ENCODE measurements at places on chromosomes 11 and 22.

DNA sequence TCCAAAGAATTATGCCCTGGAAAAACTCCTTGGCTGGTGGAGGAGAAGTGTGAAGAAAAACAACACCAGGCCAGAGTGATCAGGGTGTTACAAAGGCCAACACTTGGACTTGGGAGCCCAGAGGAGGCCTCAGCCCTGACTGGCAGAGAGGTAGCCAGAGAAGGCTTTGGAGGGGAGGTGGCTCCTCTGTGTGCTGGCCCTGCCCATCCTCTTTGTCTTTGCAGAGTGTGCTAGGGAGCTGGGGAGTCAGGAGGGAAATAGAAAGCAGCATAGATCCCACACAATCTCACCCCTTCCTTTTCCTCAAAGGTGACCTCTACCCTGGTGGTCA, 12.0 kb upstream of the P2RY6 start:
- DNase-seq = no peak

- peak; percentile 56 for DNase-seq
These were observed 4.7 kb downstream of the BSX start for GRCh38 chr11:122976734-122977469.

DNA sequence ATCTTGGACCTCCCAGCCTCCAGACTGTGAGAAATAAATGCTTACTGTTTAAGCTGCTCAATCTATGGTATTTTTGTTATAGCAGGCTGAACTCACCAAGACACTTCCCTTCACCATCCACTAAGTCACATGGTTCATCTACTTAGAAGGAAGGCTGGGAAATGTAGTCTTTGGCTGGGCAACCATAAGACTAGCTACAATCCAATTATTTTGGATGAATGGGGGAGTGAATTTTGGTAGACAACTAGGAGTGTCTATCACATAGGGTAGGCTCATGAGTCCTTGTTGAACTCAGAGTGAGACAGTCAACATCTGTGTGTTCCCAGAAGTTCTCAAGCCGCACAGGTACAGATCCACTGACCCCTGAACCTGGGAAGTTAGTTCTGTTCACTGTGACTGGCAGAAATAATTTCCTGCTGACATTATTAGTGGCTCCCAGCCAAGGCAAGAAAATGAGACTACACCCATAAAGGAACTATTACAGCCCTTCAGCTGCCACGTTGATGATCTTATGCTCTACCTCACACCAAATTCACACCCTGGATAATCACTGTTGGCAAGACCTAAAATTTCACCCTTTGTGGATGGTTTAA, 3.1 kb upstream of the SLC35C1 start:
- no peak for DNase-seq

DNA sequence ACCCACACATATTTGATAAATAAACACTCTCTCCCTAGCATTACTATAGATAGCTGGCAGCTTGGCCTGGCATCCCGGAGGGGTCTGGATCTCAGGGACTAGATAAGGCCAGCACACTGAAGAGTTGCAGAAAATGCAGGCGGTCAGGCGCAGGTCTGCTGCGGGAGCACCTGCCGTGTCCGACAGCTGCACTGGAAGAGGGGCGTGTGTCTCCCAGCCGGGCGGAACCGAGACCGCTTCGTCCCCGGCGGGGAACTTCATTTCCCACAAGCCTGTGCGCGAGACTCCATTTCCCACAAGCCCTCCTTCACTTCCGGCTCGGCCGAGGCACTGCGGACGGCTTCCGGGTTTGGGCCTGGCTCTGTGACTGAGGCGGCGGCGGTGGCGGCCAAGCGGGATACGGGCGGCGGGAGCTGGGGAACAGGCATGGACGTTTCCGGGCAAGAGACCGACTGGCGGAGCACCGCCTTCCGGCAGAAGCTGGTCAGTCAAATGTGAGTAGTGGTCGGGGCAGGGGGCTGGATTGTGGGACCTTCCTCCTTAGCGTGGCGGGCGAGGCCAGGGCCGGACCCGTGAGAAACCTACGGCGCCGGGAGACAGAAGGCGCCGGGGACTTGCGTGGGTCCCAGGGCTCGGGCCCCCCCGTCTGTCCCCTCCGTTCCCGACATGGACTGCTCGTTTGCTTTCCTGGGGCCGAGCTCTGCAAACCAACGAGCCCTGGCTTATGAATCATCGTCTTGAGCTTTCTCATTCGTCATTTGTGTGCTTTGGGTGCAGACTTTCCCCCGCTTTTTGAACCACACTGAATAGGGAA, at the start of gene MED15:
Gene MED15 (plus strand): TSS at position 358 of the 814 bp plus-strand sequence. CDS start 69 bp downstream, at position 427.
- DNase-seq = peak; percentile 97

DNA sequence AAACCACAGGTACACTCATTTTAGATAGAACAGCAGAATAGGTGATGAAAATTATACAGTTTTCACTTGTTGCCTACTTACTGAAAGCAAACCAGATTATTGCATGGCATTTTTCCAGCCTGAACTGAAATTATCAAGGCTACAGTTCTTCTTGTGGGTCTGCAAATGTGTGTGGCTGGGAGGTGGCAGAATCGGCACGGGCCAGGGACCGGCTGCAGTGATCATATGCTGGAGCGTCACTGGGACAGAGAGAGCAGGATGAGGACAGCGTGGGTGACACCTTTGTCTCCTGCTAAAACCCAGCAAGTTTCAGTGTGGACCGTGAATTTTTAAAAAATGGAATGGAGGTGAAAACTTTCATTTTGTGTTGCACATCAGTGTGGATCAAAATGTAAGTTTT, 59.3 kb upstream of the PITPNB start:
- DNase-seq = no peak

- peak; percentile 81 for DNase-seq
These were observed 16.3 kb upstream of the CYP2R1 start for GRCh38 chr11:14908214-14908880.

- DNase-seq = no peak
These were observed 26.9 kb downstream of the BLID start for GRCh38 chr11:122089111-122089510.

GRCh38 chr11:134536219-134536618, 124.2 kb upstream of the B3GAT1 start:
- DNase-seq = no peak

- DNase-seq = no peak
These were observed 54.7 kb downstream of the ETS1 start for GRCh38 chr11:128532572-128533091.

DNA sequence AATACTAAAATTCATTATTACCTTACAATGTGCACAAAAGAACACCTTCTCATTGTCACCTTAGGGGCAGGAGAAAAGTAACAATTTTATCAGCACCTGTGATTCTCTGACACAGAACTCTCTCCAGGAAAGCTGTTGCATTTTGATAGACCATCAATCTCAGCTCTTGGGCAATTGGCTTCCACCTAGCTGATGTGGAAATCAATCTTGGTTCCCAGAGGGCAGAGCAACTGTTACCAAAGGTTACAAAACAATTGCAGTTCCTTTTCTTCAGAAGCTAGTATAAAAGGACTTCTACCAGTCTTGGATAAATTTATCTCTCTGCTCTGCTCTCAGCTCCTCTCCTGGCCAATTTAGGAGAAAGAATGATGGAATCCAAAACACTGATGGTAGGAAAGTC, 157.8 kb upstream of the DDI1 start:
- no peak for DNase-seq

- DNase-seq = peak; percentile 57
These were observed 2.6 kb upstream of the OR52W1 start for GRCh38 chr11:6196396-6196795.

DNA sequence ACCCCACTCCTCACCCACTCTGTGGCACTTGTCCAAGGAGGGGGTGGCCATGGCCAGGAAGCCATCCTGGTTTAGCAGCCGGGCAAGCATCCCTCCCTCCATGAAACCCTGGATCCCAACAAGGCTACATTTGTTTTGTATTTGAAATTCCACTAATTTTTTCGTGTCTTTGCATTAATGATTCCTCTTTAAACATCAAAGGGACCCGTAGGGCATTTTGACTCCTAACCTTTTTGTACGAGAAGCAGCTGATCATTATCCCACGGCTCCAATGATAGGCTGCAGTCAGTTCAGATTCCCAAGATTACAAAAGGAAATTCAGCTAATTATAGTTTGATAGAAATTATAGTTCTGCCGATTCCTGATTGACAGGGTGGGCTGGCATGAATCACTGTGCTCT, 10.7 kb downstream of the MYEOV start:
- DNase-seq = no peak
